ENCODE measurements at places on chromosomes 1 and 21.
A peak's percentile ranks its signal among the peaks of the same experiment; 100 is the strongest.

DNA sequence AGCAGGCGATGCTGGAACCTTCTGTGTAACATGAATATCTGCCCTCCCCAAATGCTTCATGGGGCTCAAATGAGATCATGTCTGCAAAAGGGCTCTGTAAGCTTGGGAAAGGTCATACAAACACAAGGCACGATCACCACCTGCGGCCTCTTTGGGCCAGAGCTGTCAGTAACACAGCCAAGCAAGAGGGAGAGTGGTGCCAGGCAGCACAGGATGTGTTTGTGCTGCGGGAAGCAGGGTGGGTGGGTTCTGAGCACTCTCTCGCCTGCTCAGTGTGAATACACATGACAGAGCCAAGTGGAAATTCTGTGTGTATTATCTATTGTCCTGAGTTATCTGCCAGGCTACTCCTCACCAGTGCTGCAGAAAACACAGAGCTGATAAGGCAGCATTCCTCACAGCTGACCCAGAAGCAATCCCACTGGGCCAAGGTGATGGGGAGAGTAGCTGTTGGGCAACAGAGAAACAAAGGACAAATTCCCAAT, 101.2 kb downstream of the LAMC2 start:
- H3K4me1 ChIP-seq = no peaks in the 10 kb centered on the region
- DNase-seq = no peak
- no peak overlapping the region for H3K4me3 ChIP-seq
- H3K36me3 ChIP-seq = no peaks in the 10 kb centered on the region
- H3K27me3 ChIP-seq = no peaks in the 10 kb centered on the region
- H3K27ac ChIP-seq = no peak overlapping the region

- H3K4me3 ChIP-seq = no peak overlapping the region
- H3K36me3 ChIP-seq = no peaks in the 10 kb centered on the region
- H3K27me3 ChIP-seq = peaks cover 15% of the 10 kb centered on the region
- DNase-seq = peak; percentile 50
These were observed 2.7 kb upstream of the KCNJ9 start for GRCh38 chr1:160078512-160079195.

GRCh38 chr1:231807541-231807940, 181.0 kb downstream of the DISC1 start:
- no peak overlapping the region for H3K27ac ChIP-seq
- no peak overlapping the region for H3K4me3 ChIP-seq
- no peaks in the 10 kb centered on the region for H3K4me1 ChIP-seq
- peaks cover 3% of the 10 kb centered on the region for H3K36me3 ChIP-seq

DNA sequence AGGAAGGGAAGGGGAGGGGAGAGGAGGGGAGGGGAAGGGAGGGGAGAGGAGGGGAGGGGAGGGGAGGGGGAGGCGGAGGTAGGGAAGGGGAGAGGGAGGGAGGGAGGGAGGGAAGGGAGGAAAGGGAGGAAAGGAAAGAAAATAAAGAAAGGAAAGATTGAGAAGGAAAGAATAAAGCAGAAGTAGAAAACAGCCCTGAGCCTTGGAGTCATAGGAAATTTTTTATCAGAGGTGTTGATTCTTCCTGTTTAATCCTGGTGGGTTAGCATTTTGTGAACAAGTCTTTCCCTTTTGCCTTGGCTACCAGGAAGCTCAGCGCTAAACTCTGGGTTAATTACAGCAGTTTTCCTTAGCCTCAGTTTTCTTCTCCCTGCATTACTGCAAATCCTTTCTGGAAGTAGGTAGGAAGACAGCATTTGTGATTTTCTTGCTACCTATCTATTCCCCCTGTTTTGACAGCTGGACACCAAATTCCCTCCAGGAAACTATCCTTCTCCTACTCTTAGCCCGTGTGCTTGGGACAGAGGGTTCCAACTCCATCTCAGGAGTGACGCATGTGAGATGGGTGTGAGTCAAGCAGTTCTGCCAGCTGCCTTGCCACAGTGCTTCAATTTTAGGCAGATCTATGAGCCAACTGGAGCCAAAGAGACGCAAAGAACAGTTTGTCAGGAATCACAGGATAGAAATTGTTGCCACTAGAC, 26.9 kb downstream of the TOMM20 start:
- no peak for DNase-seq
- H3K27ac ChIP-seq = no peak overlapping the region
- peaks cover 13% of the 10 kb centered on the region for H3K27me3 ChIP-seq
- H3K4me3 ChIP-seq = no peak overlapping the region
- no peaks in the 10 kb centered on the region for H3K36me3 ChIP-seq
- peaks cover 19% of the 10 kb centered on the region for H3K4me1 ChIP-seq

DNA sequence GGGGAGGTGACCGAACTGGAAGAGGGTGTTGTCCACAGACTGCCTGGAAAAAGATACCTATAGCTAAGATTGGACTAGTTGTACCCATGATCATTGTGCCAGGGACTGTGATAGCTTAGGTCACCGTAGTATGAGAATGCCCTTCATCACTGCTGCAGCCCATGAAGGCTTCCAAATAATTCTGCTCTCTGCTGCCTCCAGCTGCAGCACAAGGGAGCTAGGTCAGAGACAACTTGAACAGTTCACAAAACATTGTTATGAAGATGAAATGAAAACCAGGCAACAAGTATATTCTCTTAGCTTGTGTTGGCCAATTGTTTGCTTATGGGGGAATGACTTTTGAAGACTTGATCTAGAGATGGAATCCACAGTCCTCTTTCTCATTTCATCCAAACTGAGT, 246.7 kb downstream of the MRPL39 start:
- DNase-seq = no peak
- no peaks in the 10 kb centered on the region for H3K27me3 ChIP-seq
- no peak overlapping the region for H3K27ac ChIP-seq
- no peaks in the 10 kb centered on the region for H3K4me1 ChIP-seq
- no peak overlapping the region for H3K4me3 ChIP-seq
- no peaks in the 10 kb centered on the region for H3K36me3 ChIP-seq

- no peak overlapping the region for H3K27ac ChIP-seq
- H3K36me3 ChIP-seq = no peaks in the 10 kb centered on the region
- DNase-seq = no peak
- no peaks in the 10 kb centered on the region for H3K4me1 ChIP-seq
These were observed 265.1 kb upstream of the NEGR1 start for GRCh38 chr1:72547412-72547811.

DNA sequence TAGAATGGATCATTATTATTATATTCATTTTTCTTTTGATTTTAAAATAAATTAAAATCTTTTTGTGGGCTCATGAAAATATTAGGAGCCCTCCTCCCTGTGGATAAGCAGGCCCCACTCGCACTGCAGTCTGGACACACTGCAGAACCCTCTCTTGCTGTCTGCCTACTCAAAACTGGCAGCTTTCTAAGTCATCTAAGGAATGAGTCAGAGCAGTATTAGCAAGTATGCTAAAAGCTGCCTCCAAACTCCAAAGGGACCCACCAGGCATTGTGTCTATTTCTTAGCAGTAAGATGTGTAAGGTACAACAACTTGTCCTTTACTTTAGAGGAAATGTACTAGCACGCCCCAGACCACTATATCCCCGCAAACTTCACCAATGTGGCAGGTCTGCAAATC, 108.8 kb downstream of the SYF2 start:
- no peaks in the 10 kb centered on the region for H3K36me3 ChIP-seq
- H3K27me3 ChIP-seq = no peaks in the 10 kb centered on the region
- H3K4me1 ChIP-seq = peaks cover 8% of the 10 kb centered on the region
- H3K4me3 ChIP-seq = no peak overlapping the region
- no peak for DNase-seq

- H3K4me3 ChIP-seq = no peak overlapping the region
- no peaks in the 10 kb centered on the region for H3K36me3 ChIP-seq
- H3K27ac ChIP-seq = no peak overlapping the region
These were observed 2.6 kb upstream of the MAPKAPK2 start for GRCh38 chr1:206682111-206682510.

DNA sequence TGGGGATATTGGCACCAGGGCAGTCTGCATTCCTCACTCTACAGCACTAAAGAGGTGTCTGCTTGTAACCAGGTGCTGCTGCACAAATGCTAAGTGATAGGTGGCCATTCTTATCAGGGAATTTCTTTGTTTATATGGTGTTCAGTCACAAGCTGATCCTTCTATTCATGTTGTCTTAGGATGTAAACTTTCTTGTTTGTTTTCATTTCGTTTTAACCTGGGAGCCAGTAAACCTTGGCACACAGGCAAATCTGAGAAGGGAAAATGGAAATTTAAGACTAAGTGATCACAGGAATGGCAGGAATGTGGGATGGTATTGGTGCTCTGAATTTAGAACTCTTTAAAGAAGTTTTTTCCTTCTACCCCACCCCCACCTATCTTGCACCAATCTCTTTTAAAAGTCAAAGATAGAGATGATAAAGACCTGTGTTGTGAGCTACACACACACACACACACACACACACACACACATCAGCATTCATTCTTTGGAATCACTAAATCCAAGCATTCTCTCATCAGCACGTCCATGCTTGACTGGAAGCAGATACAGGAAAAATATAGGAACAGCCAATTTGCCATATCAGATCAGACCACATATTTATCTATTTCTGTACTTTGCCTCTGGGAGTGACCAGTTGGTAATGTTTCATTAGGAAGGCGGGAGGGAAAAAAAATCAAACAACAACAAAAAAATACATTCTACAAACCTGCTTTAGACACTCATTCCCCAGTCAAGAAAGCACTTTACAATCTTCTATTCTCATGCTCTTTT, 451.4 kb upstream of the ADGRL2 start:
- H3K4me1 ChIP-seq = no peaks in the 10 kb centered on the region
- no peaks in the 10 kb centered on the region for H3K27me3 ChIP-seq
- H3K4me3 ChIP-seq = no peak overlapping the region
- no peak overlapping the region for H3K27ac ChIP-seq

- no peak overlapping the region for H3K4me3 ChIP-seq
- H3K27ac ChIP-seq = no peak overlapping the region
- H3K36me3 ChIP-seq = peaks cover 4% of the 10 kb centered on the region
- DNase-seq = no peak
These were observed 106.8 kb upstream of the HP1BP3 start for GRCh38 chr1:20893931-20894330.

DNA sequence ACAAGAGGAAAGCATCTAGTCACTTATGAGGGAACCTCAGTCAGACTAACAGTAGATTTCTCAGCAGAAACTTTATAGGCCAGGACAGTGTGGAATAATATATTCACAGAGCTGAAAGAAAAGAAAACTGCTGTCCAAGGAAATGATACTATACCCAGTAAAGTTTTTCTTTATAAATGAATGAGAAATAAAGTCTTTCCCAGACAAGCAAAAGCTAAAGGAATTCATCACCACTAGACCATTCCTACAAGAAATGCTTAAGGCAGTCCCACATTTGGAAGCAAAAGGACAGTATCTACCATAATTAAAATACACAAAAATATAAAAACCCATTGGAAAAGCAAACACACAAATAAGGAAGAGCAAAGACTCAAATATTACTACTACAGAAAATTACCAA, 59.9 kb downstream of the PSMG1 start:
- no peak overlapping the region for H3K27ac ChIP-seq
- peaks cover 10% of the 10 kb centered on the region for H3K27me3 ChIP-seq
- DNase-seq = no peak
- no peaks in the 10 kb centered on the region for H3K4me1 ChIP-seq
- no peak overlapping the region for H3K4me3 ChIP-seq

- peaks cover 4% of the 10 kb centered on the region for H3K4me1 ChIP-seq
- no peak overlapping the region for H3K4me3 ChIP-seq
- peaks cover 46% of the 10 kb centered on the region for H3K27me3 ChIP-seq
- no peaks in the 10 kb centered on the region for H3K36me3 ChIP-seq
These were observed 10.9 kb downstream of the WNT4 start for GRCh38 chr1:22131875-22132486.

DNA sequence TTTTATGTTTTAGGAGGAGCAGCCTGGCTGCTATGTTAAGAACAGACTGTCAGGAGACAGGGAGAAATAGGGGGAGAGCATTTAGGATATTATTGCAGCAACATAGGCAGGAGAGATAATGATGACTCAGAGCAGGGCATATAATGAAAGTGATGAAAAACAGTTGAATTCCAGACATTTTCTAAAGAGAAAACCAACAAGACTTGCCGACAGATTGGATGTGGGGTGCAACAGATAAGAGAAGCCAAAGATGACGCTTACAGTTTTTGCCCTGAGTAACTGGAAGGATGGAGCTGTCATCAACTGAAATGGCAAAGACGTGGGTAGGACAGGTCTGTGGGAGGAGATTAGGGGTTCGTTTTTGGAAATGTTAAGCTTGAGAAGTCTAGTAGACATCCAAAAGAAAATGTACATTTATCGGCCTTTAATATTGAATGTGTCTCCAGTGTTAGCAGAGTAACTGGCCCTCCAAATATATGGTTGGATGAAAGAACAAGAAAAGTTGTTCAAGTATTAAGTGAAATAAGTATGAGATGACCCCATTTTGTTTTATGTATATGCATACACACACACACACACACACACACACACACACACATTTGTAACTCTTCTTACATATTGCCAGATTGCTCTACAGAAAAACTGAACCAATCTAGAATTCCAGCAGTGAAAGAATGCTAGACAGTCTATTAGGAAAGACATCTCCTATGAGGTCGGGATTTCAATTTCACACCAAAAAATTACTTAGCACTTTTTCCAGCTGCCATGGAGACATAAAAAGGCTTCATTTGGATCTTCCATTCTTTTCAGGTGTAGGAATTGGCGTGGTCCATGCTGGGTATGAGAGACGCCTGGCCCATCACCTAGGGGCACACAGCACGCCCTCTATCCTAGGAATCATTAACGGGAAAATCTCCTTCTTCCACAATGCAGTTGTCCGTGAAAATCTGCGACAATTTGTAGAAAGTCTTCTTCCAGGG, 17.2 kb downstream of the DNAJC16 start:
- peaks cover 67% of the 10 kb centered on the region for H3K36me3 ChIP-seq
- no peaks in the 10 kb centered on the region for H3K4me1 ChIP-seq
- no peak overlapping the region for H3K27ac ChIP-seq
- DNase-seq = no peak
- H3K27me3 ChIP-seq = no peaks in the 10 kb centered on the region

DNA sequence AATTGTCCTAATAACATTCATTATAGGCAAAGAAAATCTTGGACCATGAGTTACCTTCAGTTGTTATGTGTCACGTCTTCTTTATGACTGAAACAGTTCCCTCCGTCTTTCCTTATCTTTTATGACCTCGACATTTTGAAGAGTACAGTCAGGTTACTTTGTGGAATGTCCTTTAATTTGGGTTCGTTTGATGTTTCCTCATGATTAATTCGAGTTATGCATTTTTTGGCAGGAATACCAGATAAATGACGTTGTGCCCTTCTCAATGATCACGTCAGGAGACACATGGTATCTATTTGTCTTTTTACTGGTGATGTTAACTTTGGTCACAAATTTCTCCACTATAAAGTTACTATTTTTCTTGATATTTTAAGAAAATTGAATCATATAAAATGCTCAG, 17.3 kb upstream of the KLF17 start:
- no peak for DNase-seq
- H3K4me3 ChIP-seq = no peak overlapping the region
- H3K36me3 ChIP-seq = no peaks in the 10 kb centered on the region
- no peaks in the 10 kb centered on the region for H3K27me3 ChIP-seq
- no peaks in the 10 kb centered on the region for H3K4me1 ChIP-seq
- H3K27ac ChIP-seq = no peak overlapping the region
